Muscle of back (tissue), 13 donors: ENCODE measurements at places on chromosomes 1 and 21.
A peak's percentile ranks its signal among the peaks of the same experiment; 100 is the strongest.

GRCh38 chr1:173400387-173400995 lies 76.6 kb upstream of the PRDX6 start:
- DNase-seq, result no peak

DNA sequence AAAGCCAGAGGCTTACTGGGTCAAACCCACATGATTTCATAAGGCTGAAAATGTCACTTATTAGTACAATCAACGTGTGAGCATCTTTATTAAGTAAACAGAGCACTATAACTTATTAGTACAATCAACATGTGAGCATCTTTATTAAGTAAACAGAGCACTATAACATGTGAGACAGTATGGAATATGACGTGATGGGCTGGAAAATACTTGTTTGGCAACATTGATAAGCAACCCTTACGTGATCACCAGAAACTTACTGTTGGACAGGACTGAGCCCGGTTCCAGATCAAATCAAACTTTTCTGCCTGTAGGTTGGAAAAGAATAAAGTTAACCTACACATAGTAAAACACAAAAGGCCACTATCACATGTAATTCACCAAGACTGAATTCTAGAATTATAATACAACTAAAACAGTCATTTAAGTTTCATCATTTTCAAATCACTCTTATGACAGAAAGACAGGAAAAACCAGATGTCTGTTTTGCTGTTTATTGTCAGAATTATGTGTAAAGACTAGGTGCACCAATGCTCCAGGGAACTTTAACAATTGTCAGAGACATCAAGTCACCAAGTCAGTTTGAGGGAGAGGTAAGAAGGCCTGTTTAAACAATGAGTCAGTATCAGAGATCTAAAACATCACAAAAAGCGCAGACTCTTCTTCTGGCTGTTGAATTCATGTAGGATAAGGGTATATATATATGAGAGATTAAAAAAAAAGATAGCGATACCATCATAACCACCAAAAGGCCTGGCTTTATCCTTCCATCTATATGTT lies 15.7 kb downstream of the ATPAF1 start:
- no peak for DNase-seq

GRCh38 chr1:43541141-43541540 lies 10.5 kb downstream of the PTPRF start:
- DNase-seq, result no peak

DNA sequence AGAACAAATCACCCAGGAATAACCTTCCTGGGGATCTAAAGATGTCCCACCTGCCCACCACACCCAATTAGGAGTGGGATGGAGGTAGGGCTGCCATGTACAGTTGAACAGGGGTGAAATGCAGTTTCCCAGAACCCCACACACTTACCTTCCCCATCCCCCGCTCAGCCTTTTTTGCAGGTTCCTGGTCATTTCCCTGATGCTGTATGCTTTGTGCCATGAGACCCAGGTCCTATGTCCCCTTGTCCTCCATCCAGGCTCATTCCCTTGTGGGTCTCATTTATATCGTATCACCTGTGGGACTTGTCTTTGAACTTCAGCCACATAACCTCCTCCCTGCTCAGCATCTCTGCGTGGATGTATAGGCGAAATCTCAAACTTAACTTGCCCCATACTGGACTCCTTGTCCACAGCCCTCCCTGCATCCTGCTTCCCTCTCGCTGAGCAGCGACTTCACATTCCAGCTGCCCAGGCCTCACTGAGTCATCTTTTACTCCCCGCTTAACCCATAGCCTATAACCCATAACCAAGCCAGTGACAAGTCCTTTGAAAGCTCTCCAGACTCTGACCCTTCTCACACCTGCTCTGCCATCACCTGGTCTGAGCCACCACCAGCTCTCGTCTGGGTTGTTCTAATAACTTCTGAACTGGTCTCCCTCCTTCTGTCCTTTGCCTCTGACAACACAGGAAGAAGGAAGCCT lies 4.7 kb downstream of the LDLRAD2 start:
- no peak for DNase-seq

DNA sequence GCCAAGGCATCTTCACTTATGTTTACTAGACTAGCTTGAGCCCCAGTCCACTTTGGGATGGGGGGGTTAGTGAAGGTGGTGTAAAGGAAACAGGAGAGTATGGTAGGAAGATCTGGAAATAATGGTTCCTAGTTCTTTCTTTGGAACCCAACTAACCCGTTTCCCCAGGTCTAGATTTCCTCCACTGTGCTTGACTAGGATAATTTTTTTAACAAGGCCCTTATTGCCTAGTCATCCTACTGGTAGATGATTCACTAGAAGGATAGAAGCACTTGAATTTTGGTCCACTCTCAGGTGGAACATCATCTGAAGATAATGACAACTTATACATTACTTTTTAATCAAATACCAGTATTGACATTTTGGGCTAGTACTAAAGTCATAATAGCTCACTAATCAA lies 45.9 kb upstream of the MYOCOS start:
- no peak for DNase-seq

DNA sequence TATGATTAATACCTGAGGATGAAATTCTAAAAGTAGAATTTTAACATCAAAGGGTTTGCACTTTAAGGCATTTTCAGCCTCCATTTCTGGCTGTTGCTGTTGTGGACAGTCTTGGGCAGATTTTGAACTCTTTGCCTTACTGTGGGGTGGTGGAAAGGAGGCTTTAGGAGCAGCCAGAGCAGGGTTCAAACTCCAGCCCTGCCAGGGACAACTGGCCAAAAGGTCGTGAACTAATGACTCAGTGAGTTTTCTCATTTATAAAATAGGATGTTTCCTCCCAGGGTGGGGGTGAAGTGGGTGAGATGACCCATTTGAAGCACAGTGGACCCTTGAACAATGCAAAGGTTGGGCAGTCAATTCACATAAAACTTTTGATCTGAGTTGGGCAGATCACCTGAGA lies 36.7 kb downstream of the MAPKAPK2 start:
- DNase-seq, result no peak

DNA sequence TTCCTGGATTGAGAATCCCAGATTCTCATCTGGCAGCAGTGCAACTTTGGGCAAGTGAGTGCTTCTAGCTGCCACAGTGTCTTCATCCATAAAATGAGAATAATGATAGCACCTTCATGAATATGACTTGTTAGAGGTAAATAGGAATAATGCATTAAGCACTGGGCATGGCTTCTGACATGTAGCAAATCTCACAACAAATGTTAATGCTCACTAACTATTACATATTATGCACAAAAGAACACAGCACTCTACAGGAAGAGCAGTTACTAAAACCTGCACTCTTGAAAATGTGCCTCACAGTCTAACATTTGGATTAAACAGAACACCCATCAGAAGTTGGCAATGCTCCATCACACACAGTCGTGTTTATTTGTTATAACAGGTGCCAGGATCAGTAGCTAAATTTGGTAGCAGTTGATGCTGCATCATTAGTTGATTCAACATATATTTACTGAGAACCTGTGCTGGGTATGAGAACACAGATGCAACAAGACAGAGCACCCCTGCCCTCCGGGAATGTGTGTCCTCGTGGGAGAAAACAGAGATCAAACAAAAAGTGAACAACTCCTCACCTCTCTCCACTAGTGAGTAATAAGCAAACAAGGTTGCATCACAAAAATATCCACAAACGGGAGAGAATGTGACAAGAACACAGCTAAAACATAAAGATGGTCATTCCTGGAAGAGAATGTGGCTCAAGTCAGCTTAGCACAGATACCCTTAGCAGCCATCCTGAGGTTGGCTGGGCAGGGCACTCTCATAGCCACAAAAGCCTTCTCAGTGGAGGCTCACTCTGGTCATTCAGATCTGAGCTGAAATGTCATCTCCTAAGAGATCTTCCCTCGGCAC lies 26.2 kb upstream of the LBR start:
- DNase-seq, result no peak

- DNase-seq, result peak; percentile 18
Measured at GRCh38 chr1:209106237-209106741, 477.2 kb upstream of the CAMK1G start.

DNA sequence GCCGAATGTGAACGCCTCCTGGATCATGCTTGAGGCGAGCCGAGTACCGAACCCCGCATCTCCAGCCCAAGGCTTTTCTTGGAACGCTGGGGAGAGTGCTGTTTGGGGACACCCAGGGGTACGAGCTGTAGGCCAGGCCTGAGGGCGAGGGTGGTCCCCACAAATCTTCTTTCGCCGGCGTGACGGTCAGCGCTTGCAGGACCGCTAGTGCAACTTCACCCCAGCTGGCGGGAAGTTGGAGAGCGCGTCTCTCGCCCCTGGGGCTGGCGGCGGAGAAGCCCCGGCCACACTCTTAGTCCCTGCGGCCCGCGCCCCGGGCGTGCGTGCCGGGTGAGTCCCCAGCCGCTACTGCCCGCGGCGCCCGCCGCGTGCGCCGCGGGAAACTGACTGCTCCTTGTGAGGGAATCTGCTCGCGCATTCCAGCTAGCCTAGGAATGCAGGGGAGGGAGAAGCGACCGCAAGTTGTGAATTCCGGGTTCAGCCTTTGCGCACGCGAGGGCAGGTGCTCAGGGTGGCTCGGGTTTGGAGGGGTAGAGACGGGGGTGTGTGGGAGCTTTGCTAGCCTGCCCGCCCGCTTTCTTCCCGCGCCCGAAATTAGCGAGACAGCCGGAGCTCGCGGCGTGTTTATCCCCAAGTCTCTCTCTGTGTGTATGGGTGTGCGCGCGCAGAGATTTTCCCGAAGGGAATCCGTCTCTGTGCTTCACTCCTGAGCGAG lies 884 bp downstream of the LHX4 start:
- no peak for DNase-seq

- no peak for DNase-seq
Measured at GRCh38 chr1:229006121-229006870, 264.6 kb upstream of the RAB4A start.

- no peak for DNase-seq
Measured at GRCh38 chr1:171472183-171472647, 13.1 kb upstream of the PRRC2C start.

DNA sequence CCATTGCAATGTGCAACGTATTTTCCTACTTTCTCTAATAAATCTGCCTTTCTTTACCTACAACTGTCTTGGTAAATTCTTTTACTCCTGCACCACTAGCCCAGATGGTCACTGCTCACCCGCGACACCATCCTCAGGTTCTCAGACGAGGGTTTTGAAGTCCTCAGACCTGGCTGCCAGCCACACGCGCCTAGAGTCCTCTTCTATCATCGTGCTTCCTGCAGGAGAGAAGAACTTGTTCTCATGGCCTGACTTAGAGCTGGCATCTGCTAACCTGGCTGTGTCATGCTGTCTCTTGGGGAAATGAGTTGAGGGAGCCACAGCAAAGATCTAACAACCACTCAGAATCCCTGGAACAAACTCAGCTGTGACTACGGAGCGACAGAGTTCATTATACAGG lies 30.3 kb upstream of the PGBD5 start:
- DNase-seq, result no peak

- DNase-seq, result no peak
Measured at GRCh38 chr1:245898581-245898980, 608.5 kb downstream of the SMYD3 start.

DNA sequence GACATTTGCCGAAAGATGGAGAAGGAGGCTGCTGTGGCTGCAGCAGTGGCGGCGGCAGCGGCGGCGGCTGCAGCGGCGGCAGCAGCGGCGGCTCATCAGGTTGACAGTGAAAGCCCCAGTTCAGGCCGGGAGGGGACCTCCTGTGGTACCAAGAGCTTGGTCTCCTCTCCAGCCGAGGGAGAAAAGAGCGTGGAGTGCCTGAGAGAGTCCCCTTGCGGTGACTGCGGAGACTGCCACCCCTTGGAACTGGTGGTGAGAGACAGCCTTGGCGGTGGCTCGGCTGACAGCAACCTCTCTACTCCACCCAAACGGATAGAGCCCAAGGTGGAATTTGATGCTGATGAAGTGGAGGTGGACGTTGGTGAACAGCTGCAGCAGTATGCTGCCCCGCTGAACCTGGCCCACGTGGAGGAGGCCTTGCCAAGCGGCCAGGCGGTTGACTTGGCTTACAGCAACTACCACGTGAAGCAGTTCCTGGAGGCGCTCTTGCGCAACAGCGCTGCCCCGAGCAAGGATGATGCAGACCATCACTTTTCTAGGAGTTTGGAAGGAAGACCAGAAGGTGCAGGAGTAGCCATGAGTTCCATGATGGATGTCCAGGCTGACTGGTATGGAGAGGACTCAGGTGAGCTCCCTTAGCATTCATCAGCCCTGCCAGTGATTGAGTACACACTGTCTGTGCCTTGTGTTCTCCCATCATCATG lies 6.3 kb downstream of the ZBTB8B start:
- no peak for DNase-seq

DNA sequence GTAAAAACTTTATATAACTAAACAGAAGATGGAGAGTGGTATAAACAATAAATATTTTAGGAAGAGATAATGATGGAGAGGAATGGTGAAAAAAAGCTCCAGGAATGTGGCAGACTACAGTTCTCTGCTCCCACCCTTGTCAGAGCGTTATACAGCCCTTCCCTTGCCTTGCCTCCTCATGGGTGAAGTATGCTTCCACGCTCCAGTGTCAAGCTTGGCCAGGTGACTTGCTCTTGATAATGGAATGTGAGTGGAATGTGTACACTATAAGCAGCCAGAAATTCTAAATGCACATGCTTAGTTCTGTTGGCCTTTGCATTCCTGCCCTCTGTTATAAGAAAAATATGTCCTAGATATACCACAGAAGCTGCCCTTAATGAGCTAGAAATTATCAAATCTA lies 24.7 kb upstream of the POGK start:
- DNase-seq, result no peak

DNA sequence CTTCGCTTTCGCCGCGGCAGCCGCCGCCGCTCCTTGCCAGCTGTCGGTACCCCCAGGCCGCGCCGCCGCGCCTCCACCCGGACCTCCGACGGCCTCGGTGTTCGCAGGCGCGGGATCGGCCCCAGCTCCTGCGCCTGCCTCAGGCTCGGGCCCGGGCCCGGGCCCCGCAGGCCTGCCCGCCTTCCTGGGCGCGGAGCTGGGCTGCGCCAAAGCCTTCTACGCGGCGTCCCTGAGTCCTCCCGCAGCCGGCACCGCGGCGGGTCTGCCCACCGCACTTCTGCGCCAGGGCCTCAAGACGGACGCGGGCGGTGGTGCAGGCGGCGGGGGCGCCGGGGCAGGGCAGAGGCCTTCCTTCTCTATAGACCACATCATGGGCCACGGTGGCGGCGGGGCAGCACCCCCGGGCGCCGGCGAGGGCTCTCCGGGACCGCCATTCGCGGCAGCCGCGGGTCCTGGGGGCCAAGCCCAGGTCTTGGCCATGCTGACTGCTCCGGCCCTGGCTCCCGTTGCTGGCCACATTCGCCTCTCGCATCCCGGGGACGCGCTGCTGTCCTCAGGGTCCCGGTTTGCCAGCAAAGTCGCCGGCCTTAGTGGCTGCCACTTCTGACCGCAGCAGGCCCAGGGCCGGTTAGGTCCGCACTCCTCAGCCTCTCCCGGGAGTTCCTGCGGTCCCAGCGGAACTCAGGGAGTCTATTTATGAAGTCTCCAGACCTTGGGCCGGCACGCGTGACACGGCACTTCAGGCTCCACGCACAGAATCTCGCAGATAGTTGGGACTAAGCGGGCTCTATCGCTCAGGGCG lies 1.4 kb downstream of the FOXD2 start:
- DNase-seq, result no peak

- DNase-seq, result no peak
Measured at GRCh38 chr1:7594714-7595295, 176.3 kb upstream of the VAMP3 start.
